ENCODE measurements at places on chromosomes 2 and 18.
A peak's percentile ranks its signal among the peaks of the same experiment; 100 is the strongest.

- H3K4me1 ChIP-seq: peaks cover 18% of the 10 kb centered on the region
- peaks cover 46% of the 10 kb centered on the region for H3K27me3 ChIP-seq
- no peak overlapping the region for H3K4me3 ChIP-seq
- peaks cover 18% of the 10 kb centered on the region for H3K36me3 ChIP-seq
These were observed 4.2 kb downstream of the ERFE start for GRCh38 chr2:238162846-238163441.

GRCh38 chr2:207779523-207779922 lies 9.8 kb upstream of the FZD5 start:
- H3K36me3 ChIP-seq: no peaks in the 10 kb centered on the region
- no peak overlapping the region for H3K27ac ChIP-seq
- peaks cover 20% of the 10 kb centered on the region for H3K27me3 ChIP-seq
- no peaks in the 10 kb centered on the region for H3K4me1 ChIP-seq
- no peak for DNase-seq
- no peak overlapping the region for H3K4me3 ChIP-seq

GRCh38 chr2:133434959-133435668 lies 133.1 kb downstream of the NCKAP5 start:
- H3K27me3 ChIP-seq: no peaks in the 10 kb centered on the region
- DNase-seq: no peak
- no peak overlapping the region for H3K27ac ChIP-seq
- H3K36me3 ChIP-seq: no peaks in the 10 kb centered on the region
- H3K4me3 ChIP-seq: no peak overlapping the region

GRCh38 chr18:7568426-7568825 lies 1.3 kb downstream of the PTPRM start:
- peaks cover 5% of the 10 kb centered on the region for H3K36me3 ChIP-seq
- H3K4me1 ChIP-seq: peaks cover 6% of the 10 kb centered on the region
- peaks cover 38% of the 10 kb centered on the region for H3K27me3 ChIP-seq
- no peak overlapping the region for H3K27ac ChIP-seq
- H3K4me3 ChIP-seq: peak overlapping the region; percentile 56

DNA sequence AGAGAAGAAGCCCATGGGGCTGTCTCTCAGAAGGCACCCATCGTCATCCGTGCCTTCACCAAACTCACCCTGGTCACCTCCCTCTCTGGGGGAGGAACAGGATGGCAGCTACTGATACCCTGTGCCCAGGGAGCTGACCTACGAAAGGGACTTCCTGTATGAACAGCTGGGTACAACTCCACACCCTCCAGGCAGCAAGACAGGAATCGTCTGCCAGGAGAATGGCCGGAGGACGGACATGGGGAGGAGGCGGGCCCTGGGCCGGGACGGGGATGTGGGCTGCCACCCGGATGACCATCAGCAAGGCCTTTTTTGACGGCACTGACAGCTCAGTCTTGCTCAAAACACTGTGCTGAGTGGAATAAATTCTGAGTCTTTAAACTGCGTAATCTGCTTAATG lies 243.6 kb downstream of the HDAC4 start:
- peaks cover 20% of the 10 kb centered on the region for H3K4me1 ChIP-seq
- H3K36me3 ChIP-seq: peaks cover 29% of the 10 kb centered on the region
- no peak overlapping the region for H3K4me3 ChIP-seq

DNA sequence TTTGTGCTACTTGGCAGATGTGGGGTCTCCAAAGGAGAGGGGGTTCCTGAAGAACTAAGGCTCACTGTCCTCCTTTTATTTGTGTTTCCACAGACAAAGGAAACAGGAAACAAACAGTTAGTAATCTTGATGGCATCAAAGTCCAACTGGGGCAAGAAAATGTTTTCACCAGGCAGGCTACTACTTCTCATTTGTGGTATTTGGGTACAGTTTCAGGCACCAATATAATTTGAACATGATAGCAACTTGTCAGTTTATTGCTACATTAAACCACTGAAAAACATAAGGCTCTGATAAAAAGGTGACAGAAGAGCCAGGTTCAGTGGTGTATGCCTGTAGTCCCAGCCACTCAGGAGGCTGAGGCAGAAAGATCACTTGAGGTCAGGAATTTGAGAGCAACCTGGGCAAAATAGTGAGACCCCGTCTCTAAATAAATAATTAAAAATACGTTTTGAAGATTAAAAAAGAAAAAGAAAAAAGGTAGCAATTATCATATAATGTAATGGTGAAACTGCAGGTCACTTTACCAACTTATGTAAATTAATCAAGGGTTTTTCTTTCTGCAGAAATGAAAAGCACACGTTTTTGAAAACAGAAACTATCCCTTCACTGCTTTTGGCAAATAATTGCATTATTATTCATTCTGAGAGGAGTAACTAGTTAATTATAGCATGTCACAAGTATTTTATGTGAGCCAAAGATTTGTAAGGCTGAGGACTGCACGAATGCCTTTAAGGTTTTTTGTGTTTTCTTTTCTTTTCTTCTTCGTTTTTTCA lies 157.5 kb upstream of the CAVIN2 start:
- peaks cover 3% of the 10 kb centered on the region for H3K36me3 ChIP-seq
- no peaks in the 10 kb centered on the region for H3K4me1 ChIP-seq
- peaks cover 23% of the 10 kb centered on the region for H3K27me3 ChIP-seq
- no peak overlapping the region for H3K4me3 ChIP-seq
- DNase-seq: no peak
- H3K27ac ChIP-seq: no peak overlapping the region

DNA sequence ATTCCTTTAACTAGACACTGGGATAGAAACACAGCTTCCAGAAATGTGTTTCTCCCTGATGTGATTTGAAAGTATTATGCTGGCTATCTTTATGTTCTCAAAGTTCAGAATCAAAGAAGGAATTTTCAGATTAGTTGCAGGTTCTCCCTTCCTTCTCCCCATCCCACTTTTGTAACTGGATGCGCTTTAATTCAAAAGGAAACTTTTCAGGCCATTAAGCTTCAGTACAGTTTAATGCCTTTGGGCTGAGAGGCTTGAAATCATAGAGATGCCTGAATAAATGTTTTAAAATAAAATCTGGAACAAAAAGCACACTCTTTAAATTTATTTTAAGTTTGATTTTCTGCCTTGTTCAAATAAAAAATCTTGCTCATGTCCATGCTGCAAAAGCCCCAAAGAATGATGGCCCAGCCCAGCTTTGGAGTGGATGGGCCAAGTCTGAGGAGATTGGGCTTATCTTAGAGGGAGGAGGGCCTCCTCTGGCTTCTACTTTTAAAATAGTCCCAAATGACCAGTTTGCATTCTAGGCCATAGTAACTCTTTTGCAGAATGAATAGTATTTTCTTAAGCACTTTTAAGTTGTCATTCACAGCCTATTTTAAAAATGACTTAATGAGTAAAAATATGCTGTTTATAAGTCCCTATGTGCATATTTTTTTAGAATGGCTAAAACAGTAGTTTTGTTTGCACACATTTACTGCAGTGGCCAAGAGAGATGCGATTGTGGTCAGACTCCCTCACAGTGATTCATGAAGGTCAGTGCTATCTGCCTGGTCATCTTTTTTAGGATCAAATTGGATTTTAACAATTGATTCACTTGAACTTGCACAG lies 129.2 kb downstream of the MTX2 start:
- no peak overlapping the region for H3K27ac ChIP-seq
- peaks cover 28% of the 10 kb centered on the region for H3K27me3 ChIP-seq

GRCh38 chr2:137173463-137173862 lies 408.1 kb downstream of the THSD7B start:
- no peaks in the 10 kb centered on the region for H3K4me1 ChIP-seq
- H3K36me3 ChIP-seq: no peaks in the 10 kb centered on the region
- H3K27ac ChIP-seq: no peak overlapping the region

DNA sequence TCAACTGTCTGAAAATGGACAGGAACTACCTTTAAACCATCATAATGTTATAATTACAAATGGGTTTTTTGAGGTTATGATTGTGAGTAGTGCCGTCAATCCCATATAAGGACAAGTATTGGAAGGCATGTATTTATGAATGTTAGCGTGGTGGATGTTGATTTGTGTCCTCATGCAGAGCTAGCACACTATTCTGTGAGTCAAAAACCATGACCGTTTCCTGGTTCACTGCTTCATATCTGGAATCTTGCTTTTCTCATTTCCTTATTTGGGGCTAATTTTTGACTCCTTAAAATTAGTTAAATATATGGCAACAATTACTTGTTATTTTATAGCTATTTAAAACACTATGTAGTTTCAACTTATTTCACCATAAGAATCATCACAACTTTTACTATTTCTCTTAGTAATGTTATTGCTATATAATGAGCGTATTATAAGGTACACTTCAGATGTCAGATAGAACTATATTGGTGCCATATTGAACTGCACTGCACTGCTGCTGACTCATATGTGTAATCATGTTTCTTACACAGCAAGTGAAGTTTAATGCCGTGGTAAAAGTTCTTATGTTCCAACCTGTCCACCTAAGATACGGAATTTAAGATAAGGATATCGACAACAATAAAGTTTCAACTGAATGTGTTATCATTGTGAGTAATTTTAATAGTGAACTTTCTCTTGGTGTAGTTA lies 192.8 kb downstream of the PTGR3 start:
- peaks cover 7% of the 10 kb centered on the region for H3K4me1 ChIP-seq
- no peaks in the 10 kb centered on the region for H3K36me3 ChIP-seq
- no peak overlapping the region for H3K4me3 ChIP-seq
- DNase-seq: no peak
- no peaks in the 10 kb centered on the region for H3K27me3 ChIP-seq

DNA sequence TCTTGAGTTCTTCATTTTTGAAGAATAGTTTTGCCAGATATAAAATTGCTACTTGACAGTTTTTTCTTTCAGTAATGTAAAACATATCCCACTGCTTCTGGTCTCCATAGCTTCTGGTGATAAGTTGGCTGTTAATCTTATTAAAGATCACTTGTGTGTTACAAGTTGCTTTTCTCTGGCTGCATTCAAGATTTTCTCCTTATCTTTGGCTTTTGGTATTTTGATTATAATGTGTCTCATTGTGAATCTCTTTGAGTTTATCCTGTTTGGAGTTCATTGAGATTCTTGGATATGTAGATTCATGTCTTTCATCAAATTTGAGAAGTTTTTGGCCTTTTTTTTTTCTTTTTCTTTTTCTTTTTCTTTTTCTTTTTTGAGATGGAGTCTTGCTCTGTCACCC lies 20.2 kb upstream of the ADNP2 start:
- H3K27ac ChIP-seq: no peak overlapping the region
- no peaks in the 10 kb centered on the region for H3K36me3 ChIP-seq
- H3K27me3 ChIP-seq: peaks cover 39% of the 10 kb centered on the region
- no peaks in the 10 kb centered on the region for H3K4me1 ChIP-seq
- H3K4me3 ChIP-seq: no peak overlapping the region

- DNase-seq: no peak
- peaks cover 26% of the 10 kb centered on the region for H3K27me3 ChIP-seq
- peaks cover 12% of the 10 kb centered on the region for H3K4me1 ChIP-seq
- peak overlapping the region; percentile 91 for H3K27ac ChIP-seq
These were observed 1.4 kb downstream of the ITPRID2 start for GRCh38 chr2:181892799-181893435.

- peaks cover 21% of the 10 kb centered on the region for H3K27me3 ChIP-seq
- no peaks in the 10 kb centered on the region for H3K36me3 ChIP-seq
- no peaks in the 10 kb centered on the region for H3K4me1 ChIP-seq
- no peak overlapping the region for H3K4me3 ChIP-seq
These were observed 553.3 kb upstream of the TNP1 start for GRCh38 chr2:217413193-217413592.
